ENCODE measurements at places on chromosomes 16 and 17. TPM values are rescaled to one million over a fixed set of nuclear protein-coding genes. Genes with fewer than 3 reads are reported as not detected.

Gene ZPBP2
- not detected for total RNA-seq

Gene SGF29
- total RNA-seq, result 10.0 TPM

Gene NACA2
- total RNA-seq, result not detected

Gene TEX14
- total RNA-seq, result 0.78 TPM

Gene IL17C
- total RNA-seq, result 5.1 TPM

Gene TNFRSF13B
- not detected for total RNA-seq

Gene KAT7
- 226 TPM for total RNA-seq

Gene TERB1
- not detected for total RNA-seq

Gene MYO15A
- 1.3 TPM for total RNA-seq

Gene ACSM2A
- not detected for total RNA-seq

Gene SALL1
- total RNA-seq, result 22.7 TPM

Gene TP53TG3
- total RNA-seq, result not detected

Gene MT1M
- 1.1 TPM for total RNA-seq

Gene CD300LG
- not detected for total RNA-seq

Gene PRDM7
- not detected for total RNA-seq

Gene DHX40
- 38.2 TPM for total RNA-seq

Gene ZG16
- not detected for total RNA-seq

Gene ODAD4
- total RNA-seq, result 1.8 TPM
